ENCODE measurements at places on chromosomes 2 and 18.

DNA sequence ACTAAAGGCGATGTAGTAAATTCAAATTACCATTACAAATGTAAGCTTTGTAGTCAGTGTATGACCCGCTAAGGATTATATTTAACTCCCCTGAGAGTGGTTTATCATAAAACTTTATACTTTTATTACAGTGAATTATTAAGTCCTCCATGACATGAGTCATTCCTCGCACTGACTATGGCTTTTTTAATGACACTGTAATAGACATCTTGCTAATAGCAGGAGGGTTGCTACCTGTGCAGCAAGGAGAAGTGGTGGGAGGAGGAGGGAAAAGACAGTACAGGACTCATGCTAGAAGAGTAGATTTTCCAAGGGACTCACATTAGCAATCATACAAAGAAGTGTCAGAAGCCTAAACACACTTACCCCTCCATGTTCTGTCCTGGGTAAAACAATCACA is 556.1 kb downstream of the BCL11A start:
- DNase-seq, result no peak

DNA sequence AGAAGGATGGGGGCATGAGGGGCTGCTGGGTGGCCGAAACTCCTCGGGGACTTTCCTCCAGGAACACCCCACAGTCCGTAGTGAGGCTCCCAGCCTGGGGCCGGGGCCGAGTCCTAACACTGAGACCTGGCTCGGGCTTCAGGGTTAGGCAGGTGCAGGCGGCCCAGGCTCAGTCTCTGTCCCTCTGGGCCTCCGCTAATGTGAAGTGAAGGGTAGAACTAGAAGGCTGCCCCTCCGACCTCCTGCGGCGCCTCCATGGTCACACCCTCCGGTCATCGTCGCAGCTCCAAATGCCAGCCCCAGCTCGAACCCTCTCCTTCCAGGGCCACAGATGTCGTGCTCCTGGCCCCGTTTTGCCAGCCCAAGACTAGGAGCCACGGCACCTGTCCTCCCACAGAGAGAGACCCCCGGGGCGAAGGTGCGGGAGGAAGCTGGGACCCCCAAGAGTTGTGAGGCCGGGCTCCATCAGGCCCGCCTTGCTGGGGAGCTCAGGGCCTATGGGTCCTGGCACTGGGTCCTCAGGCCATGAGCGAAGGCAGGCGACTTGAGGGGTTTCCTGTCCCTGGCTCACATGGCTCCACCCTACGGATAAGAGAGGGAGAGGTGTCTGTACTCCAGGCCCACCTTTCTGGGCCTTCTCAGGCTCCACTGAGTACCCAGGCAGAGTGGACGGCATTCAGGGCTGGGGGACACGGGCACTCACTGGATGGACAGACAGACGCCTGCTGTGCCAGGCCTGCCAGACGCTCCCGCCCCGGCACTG is 797 bp downstream of the ANO7 start:
- DNase-seq, result no peak

GRCh38 chr2:196482119-196483065 is 157.1 kb upstream of the CCDC150 start:
- DNase-seq, result peak; percentile 36

DNA sequence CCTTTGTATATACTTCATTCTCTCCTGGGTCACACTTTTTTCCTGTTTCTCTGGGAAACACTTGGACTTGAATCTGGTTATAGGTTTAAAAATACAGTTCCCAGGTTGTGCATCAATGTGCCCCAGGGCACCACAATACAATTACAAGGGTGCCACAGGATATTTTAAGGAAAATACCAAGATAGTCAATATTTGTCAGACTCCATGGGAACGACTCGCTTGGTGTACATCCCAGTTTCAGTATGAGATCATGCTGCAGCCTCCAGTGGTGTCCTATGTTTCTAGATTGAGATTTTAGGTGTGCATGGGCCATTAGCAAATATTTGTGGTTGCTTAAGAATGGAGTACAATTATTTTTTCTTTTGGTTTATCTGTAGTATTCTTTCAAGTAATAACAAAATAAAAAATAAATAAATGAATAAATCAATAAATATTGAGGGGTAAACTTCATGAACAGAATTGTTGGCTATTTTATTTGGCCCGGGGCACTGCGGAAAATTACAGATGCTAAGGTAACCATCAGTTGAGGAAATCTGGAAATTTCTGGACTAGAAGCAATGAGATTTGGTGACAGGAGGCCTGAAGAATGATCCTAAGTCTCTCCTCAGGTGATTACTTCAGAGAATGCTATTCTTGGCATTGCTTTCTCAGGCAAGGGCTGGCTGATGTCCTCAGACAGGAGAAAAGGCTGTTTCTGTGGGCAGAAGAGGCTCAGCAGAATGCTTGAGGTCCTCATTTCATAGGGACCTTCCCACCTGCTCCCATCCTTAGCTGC is 649.3 kb upstream of the SOX11 start:
- DNase-seq, result no peak

DNA sequence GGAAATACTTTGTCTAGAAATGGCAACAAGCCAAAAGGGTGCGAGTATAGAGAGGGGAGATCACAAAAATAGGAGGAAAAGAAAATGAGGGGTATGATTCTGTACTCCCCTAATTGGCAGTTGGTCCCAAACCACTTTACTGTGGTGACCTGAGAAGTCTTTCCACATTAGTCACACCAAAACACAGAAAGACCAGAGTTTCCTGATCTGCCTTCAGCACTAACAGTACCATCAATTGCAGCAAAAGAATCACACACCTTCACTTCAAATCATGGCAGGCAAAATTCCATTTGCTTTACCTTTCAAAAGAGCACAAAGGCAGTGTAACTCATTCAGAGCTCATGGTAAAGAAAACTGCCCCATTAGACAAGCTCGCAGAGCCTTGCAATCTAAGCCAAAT is 86.8 kb downstream of the ALK start:
- no peak for DNase-seq

- no peak for DNase-seq
Measured at GRCh38 chr2:55968941-55969340, 45.4 kb upstream of the EFEMP1 start.

DNA sequence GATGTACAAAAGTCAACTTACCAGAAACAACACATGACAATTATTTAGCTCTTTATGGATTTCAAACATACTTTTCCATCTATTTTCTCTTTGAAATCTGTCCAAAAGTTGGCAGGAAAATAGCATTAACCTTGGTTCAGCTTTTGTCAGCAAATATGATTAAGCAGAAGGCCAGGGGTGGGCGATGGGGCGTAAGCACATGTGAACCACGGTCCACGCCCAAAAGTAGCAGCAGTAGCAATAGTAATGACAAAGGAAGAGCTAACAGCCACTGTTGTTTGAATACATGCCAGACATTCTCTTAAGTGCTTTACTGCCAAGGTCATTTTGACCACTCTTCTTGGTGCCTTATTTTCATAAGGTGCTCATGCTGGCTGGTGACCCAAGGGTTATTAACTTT is 73.5 kb downstream of the ANTXR1 start:
- no peak for DNase-seq

DNA sequence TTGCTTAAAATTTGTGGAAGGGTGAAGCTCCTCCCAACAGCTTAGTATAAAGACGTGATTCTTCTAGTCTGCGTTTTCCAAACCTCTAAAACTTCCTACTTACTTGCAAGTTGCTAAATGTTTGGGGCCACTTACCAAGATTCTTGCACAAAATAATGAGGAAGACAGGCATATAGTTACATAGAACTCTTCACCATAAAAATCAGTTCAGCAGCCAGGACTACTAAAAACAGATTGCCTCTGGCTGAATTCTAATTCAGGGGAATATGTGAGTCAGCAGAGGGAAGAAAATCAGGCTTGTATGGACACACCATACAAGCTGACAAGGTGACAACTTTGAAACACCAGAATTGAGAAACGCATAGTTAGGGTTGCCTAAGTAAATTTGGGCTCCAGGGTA is 2.8 kb upstream of the PEX13 start:
- no peak for DNase-seq
